ENCODE measurements at places on chromosomes 7 and 10.

DNA sequence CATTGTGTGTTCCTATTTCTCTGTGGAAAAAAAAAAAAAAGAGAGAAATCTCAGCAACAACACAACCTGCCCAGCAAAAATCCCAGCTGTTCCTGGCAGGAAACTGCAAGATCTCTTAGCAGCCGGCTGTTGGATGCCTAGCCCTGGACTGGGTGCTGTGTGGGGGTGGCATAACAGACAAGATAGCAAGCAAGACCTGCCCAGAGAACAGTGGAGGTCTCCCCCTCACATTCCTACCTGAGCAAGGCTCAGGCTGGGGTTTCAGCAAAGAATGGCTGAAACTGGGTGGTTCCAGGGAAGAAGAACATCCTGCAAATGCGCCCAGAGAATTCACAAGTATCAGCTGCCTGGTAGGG lies 248.8 kb upstream of the ZMIZ1 start:
- DNase-seq: no peak

GRCh38 chr7:116949941-116950801 lies 3.1 kb upstream of the ST7 start:
- DNase-seq: no peak

DNA sequence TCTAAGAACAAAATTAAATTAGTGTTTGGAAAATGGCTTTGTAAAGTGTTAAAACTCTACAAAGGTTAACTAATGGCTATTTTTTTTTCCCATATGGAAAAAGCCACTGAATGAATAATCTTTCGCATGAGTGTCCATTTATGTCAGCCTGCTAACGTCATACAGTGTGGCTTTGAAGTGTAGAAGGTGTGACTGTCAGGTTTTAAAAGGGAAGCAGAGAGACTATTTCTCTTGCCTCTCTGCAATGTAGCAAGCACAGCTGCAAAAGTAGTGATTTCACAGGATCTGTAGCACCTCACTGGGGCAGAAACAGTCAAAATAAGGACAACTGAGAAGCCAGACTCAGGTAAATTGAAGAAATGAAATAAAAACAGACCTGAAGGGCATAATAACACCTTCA lies 53.4 kb downstream of the CREB5 start:
- no peak for DNase-seq

- DNase-seq: no peak
Measured at GRCh38 chr7:46390042-46390441, 469.0 kb upstream of the IGFBP3 start.

DNA sequence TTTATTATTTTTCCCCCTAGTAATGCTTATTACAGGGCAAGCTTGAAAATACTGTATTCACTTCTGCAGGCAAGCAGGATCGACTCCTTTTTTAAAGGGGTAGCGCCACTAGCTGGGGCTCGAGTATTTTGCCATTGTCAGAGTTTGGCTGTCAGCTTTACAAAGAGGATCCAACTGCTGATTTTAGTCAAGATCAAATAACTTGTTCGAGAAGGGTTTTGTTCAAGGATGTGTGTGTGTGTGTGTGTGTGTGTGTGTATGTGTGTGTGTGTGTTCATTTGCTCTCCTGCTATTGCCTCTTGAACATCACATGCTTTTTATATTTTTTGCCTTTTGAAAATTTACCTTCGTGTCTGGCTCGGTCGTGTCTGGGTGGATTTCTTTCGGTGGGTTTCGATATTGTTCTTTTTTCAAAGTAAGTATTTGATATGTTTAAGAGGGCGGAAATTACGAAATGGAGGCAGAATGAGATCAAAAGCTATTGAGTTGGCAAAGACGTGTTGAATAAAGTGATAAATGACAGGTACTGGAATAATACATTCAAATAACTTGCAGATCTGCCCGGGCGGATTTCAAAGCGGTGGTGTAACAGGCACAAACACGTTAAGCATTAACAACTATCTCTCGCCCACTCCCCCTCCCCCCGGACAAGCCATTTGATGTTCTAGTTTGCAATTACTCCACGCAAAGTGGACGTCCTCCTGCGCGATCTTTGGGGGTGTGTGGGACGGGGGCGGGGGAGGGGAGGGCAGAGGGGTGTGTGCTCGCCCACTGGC lies 1.1 kb downstream of the ARID5B start:
- peak; percentile 81 for DNase-seq

DNA sequence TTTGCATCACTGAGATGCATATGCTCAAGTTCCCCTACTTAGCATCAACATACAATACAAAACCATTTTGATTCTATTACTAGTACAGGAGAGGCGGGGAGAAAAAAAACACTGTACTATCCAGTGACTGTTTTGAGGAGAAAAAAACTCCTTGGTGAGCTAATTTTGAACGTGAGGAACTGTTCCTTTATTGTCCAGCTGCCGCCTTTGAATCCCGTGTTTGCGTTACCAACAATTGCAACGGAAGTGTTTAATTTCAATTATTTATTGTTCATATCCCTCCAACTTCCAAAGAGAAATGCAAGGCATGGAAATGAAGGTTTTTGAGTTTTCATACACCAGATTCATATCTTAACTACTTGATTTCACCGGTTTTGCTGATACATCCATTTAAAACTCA lies 66.4 kb upstream of the ARHGAP21 start:
- DNase-seq: no peak

- no peak for DNase-seq
Measured at GRCh38 chr10:33147013-33147310, 187.5 kb downstream of the NRP1 start.

DNA sequence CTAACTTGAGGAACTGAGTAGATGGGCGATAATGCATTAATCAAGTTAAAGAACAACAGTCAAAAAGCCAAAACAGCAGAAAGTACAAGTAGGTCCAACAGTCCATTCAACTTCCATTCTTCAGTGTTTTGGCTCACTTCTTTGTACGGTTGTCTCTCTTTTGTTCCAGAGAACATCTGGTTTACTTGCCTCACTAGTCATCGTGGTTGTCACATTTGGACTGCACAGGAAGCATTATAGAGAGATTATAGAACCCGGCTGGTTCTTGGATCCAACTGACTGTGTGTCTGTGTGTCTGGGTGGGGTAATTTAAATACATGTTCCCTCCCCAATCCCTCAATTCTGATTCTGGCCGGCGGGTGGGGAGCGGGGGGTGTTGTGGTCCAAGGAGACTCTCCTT lies 1.8 kb upstream of the CEP41 start:
- DNase-seq: no peak

- no peak for DNase-seq
Measured at GRCh38 chr7:15215616-15216015, 313.1 kb upstream of the DGKB start.

DNA sequence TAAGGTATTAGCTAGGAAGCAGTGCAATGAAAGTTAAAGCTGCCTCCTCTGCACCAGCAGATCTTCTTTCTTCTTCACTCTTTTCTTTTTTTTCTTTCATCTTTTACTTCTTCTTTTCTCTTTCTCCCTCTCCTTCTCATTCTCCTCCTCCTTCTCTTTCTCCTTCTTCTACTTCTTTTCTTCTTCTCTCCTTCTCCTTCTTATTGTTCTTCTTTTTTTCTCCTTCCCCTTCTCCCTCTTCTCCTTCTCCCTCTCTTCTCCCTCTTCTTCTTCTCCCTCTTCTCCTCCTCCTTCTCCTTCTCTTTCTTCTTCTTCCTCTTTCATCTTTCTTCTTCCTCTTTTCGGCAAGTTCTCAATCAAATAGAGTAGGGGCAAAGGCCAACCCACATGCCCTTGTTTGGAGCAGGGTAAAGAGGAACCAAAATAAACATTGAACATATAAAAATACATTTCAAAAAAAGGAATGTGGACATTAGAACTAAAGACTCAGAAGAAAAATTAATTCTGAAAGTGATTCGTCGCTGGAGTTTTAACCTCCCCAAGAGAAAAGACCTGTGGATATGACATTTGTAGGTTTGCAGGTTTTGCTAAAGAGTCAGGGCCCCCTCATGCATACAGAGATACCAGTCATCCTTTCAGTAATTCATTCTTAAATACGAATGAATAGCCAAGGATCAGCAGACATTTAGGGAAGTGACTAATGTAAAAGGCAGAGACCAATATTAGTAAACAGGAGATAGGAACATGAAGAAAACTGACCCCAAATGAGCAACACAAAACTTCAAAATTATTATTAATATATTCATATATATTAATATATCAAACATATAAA lies 93.0 kb upstream of the RSU1 start:
- DNase-seq: no peak

GRCh38 chr7:83658126-83658525 lies 9.2 kb upstream of the SEMA3E start:
- DNase-seq: no peak

Measured in OCI-LY7 (cell line).